ENCODE measurements at places on chromosomes 2 and 18. TPM values are rescaled to one million over a fixed set of nuclear protein-coding genes. Genes with fewer than 3 reads are reported as not detected.

REG3G gene
- total RNA-seq: not detected

ACOXL gene
- total RNA-seq: not detected

ACMSD gene
- total RNA-seq: not detected

KCTD1 gene
- total RNA-seq: 16.4 TPM

ZNF519 gene
- 4.0 TPM for total RNA-seq

KYNU gene
- total RNA-seq: 2.6 TPM

ABCG8 gene
- total RNA-seq: 0.12 TPM

LHCGR gene
- total RNA-seq: 1.9 TPM

TOGARAM2 gene
- 2.0 TPM for total RNA-seq

ITPRIPL1 gene
- 1.0 TPM for total RNA-seq

MDH1B gene
- total RNA-seq: 2.3 TPM

RPE gene
- total RNA-seq: 63.6 TPM

TGFA gene
- 1.6 TPM for total RNA-seq

ZC3H6 gene
- 16.0 TPM for total RNA-seq

EFEMP1 gene
- 141 TPM for total RNA-seq

C2orf74 gene
- total RNA-seq: 41.6 TPM

CHRNG gene
- not detected for total RNA-seq

POTEC gene
- not detected for total RNA-seq

TCF7L1 gene
- 5.4 TPM for total RNA-seq

UGT1A6 gene
- total RNA-seq: 0.58 TPM

DCDC2C gene
- total RNA-seq: not detected

BOLL gene
- total RNA-seq: not detected

HOXD9 gene
- 0.54 TPM for total RNA-seq

LIMS3 gene
- 3.6 TPM for total RNA-seq

FOXI3 gene
- total RNA-seq: not detected

TACR1 gene
- 3.4 TPM for total RNA-seq

DSG2 gene
- 3.8 TPM for total RNA-seq

TMEM17 gene
- 0.22 TPM for total RNA-seq

MEX3C gene
- total RNA-seq: 25.0 TPM

MRPL30 gene
- total RNA-seq: 29.6 TPM

EN1 gene
- 0.23 TPM for total RNA-seq

TNS1 gene
- total RNA-seq: 825 TPM

ACTG2 gene
- 2,678 TPM for total RNA-seq

KIAA2012 gene
- total RNA-seq: not detected

FAM237A gene
- not detected for total RNA-seq
